ENCODE measurements at places on chromosomes 2 and 18.

- no peak for DNase-seq
Observed at GRCh38 chr2:217797661-217798069, 205.1 kb downstream of the TNS1 start.

- no peak for DNase-seq
Observed at GRCh38 chr18:22368021-22368420, 49.7 kb downstream of the CTAGE1 start.

- DNase-seq, result no peak
Observed at GRCh38 chr2:151947813-151948165, 119.6 kb upstream of the ARL5A start.

DNA sequence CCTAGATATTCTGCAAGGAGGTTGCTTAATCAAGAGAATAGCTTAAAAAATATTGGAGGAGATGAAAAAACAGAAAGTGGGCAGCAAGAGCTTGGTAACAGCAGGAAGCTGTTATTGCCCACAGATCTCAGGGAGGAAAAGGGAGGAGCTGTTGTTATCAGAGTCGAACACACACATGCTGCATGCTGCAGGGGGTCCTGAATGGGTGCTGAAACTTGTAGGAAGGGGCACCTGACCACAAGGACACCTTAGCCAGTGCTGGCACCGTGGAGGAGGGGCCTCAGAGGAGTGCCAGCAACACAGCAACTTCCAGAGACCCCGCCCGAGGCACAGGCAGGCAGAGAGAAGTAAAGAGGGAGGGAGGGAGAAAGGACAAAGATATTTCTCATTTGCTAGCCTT lies 332.9 kb downstream of the SOCS6 start:
- DNase-seq, result no peak

DNA sequence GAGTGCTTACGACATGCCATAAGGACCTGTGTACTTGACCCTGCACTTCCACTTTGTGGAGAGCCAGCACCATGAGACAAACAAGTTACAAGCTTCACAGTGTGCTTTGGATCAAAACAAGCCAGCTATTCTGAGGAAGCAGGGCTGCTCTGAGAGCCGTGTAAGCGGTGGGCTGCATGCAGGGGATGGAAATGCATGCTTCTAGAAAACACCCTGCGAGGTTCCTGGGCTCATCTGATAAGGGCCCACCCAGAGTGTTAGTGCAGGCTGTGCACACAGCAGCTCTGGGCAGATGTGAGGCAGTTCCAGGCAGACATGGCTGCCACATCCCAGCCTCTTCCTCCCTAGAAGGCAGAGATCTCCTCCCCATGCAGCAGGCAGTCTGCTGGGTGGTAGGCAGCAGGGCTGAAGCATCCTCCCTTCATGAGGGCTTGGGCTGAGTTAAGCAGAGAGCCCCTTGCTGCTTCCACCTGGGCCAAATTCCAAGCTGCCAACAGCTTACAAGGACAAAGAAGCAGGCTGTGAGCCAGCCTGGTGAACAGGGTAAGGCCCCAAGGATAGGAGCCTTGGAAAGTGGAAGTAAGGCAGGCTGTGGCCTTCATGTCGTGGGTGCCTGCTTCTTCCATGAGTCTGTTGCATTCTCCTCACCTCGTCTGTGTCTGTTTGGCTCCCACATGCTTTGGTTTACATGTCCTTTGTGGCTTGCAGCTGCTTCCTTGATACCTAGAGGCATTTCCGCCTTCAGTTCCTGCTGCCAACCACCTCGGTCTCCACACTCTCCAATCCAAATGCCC lies 7.7 kb downstream of the PSD4 start:
- DNase-seq, result no peak

Data from ELF-1 (cell line).